Tibial nerve (tissue), 4 donors: ENCODE measurements at places on chromosomes 2 and 18.

- no peak for DNase-seq
- H3K27me3 ChIP-seq: no peaks in the 10 kb centered on the region
- H3K36me3 ChIP-seq: no peaks in the 10 kb centered on the region
- no peak overlapping the region for H3K4me3 ChIP-seq
- no peak overlapping the region for H3K27ac ChIP-seq
- no peaks in the 10 kb centered on the region for H3K4me1 ChIP-seq
These were observed 333.2 kb downstream of the SOX11 start for GRCh38 chr2:6025391-6025790.

DNA sequence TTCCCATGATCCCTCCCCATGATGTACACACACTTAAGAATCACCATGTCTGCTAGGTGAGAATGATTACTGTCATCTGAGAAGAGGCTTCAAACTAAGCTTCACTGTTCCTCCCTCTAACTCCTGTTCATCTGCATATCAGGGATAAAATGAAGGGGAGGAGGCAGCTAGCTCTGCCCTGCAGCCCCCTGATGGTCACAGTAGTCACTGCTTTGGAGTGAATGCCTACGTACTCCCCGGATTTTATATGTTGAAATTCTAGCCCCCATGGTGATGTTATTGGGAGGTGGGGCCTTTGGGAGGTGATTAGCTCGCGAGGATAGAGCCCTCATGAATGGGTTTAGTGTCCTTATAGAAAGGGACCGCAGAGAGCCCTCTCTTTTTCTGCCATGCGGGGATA, 156.4 kb downstream of the NCKAP5 start:
- H3K4me1 ChIP-seq: no peaks in the 10 kb centered on the region
- H3K36me3 ChIP-seq: no peaks in the 10 kb centered on the region
- H3K27ac ChIP-seq: no peak overlapping the region

DNA sequence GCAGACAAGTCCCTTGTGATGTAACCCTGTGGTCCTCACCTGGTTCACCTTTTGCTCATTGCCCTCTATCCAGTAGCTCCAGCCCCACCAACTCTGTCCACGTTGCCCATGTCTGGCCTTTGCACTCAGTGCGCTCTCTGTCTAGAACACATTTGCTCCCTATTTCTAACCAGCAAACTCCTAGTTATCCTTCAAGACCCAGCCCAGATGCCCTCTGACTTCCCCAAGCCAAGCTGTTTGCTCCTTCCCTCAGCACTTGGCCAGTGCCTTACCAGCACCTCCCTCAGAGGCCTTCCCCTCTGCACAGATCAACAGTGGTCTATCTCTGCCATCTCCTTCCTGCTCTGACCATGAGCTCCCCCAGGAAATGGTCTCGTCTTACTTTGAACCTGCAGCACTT, 137.7 kb downstream of the DYSF start:
- no peaks in the 10 kb centered on the region for H3K36me3 ChIP-seq
- DNase-seq: no peak
- H3K27me3 ChIP-seq: no peaks in the 10 kb centered on the region
- no peaks in the 10 kb centered on the region for H3K4me1 ChIP-seq
- H3K4me3 ChIP-seq: no peak overlapping the region

DNA sequence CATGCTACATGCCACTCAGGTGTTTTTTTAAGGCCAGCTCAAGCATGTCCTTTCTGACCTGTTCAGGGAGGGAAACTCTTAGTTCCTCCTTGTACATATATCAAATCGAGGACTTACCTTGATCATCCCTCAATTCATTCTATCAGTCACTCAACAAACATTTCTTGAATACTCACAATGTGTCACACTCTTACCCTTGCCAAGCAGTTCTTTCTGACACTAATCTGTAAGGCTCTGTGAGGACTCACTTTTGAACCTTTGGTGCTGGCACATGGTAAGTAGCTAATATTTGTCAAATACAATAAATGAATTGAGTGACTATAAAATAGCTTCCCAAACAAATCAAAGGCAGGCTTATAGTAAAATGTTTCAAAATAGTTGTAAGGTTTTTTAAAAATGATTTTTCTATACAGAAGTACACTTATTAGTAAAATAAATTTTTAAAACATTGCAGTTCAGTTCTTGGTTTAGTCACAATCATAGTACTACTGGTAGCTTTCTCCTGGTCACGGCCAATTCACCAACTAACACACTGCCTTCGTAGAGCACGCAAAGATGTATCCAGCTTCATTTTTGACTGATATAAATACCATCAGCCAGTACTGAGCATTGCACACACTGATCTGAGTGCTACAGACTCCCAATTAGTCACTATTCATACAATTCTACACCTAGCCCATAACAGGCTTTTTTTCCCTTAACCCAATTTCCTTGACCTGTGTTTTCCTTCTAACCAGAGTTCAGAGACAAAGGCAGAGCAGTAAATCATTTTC, 50.9 kb downstream of the ZEB2 start:
- no peaks in the 10 kb centered on the region for H3K27me3 ChIP-seq
- no peak overlapping the region for H3K4me3 ChIP-seq
- no peak for DNase-seq
- peaks cover 18% of the 10 kb centered on the region for H3K4me1 ChIP-seq
- H3K36me3 ChIP-seq: no peaks in the 10 kb centered on the region

- no peak overlapping the region for H3K4me3 ChIP-seq
- no peak overlapping the region for H3K27ac ChIP-seq
- H3K4me1 ChIP-seq: no peaks in the 10 kb centered on the region
- H3K36me3 ChIP-seq: no peaks in the 10 kb centered on the region
These were observed 23.0 kb downstream of the BZW1 start for GRCh38 chr2:200834701-200835100.

DNA sequence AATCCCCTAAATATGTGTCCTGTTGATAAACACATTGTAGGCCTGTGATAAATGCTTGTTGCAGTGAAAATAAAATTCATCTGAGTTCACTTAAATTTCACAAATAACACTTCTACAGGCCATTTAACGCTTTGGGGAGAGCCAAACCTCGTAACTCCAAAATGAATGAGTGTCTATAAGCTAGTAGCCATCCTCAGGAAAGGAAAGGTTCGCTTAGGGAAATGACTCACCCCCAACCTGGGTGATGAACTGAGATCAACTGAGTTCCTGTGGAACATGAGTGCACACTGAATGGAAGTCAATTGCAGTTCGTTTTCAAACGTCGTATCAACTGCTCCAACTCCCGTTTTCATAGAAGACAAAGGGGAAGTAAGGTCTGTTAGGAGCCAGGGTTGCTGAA, 527.6 kb upstream of the ID2 start:
- no peaks in the 10 kb centered on the region for H3K27me3 ChIP-seq
- H3K4me3 ChIP-seq: no peak overlapping the region
- no peaks in the 10 kb centered on the region for H3K36me3 ChIP-seq
- no peak for DNase-seq
- H3K27ac ChIP-seq: no peak overlapping the region

DNA sequence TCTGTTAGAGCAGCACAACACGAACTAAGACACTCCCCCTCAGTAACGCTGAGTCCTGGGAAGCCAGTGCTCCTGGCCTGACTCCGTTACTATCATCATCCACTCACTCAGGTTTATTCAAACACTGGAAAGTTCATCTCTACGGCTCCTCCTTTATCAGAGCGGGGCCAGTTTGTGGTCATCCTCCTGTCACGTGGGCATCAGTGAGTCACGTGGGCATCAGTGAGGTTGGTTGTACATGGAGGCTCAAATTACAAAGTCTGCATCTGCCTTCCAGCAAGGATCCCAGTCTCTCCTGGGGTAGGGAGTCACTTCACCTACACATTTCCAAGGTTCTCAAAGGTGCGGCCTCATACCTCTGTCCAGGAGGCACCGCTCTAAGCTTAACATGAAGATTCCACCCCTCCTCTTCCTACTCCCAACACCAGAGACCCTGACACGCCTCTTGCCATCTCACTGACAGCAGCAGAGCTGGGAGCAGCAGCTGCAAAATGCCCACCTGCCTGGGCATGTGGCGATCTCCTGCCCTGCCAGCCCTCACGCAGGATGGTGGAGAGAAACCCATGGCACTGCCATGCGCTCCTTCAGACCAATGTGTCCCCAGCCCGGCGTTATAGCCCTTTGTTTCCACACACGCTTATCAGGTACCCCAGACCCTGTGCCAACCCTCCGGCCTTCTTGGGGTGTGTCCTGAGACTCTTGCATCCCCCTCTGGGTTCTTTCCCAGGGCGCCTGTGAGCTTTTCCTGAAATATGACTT, 99.2 kb upstream of the PTPRM start:
- no peaks in the 10 kb centered on the region for H3K27me3 ChIP-seq
- no peak overlapping the region for H3K4me3 ChIP-seq
- H3K27ac ChIP-seq: no peak overlapping the region
- no peak for DNase-seq
- no peaks in the 10 kb centered on the region for H3K36me3 ChIP-seq

- no peaks in the 10 kb centered on the region for H3K36me3 ChIP-seq
- H3K4me3 ChIP-seq: no peak overlapping the region
- no peak overlapping the region for H3K27ac ChIP-seq
- H3K27me3 ChIP-seq: peaks cover 36% of the 10 kb centered on the region
- no peak for DNase-seq
These were observed 11.1 kb upstream of the MAPRE3 start for GRCh38 chr2:26959331-26959730.

GRCh38 chr18:54749291-54749690, 79.0 kb upstream of the RAB27B start:
- DNase-seq: no peak
- no peaks in the 10 kb centered on the region for H3K4me1 ChIP-seq
- no peak overlapping the region for H3K4me3 ChIP-seq
- H3K36me3 ChIP-seq: no peaks in the 10 kb centered on the region

GRCh38 chr2:3108105-3108504, 269.5 kb downstream of the EIPR1 start:
- no peaks in the 10 kb centered on the region for H3K36me3 ChIP-seq
- no peaks in the 10 kb centered on the region for H3K4me1 ChIP-seq
- H3K4me3 ChIP-seq: no peak overlapping the region
- no peak overlapping the region for H3K27ac ChIP-seq
- H3K27me3 ChIP-seq: no peaks in the 10 kb centered on the region
- DNase-seq: no peak

GRCh38 chr18:46518438-46518837, 138.6 kb downstream of the LOXHD1 start:
- no peaks in the 10 kb centered on the region for H3K4me1 ChIP-seq
- no peak overlapping the region for H3K4me3 ChIP-seq
- H3K27ac ChIP-seq: no peak overlapping the region
- no peaks in the 10 kb centered on the region for H3K36me3 ChIP-seq
- DNase-seq: no peak

GRCh38 chr18:49123431-49123830, 172.7 kb upstream of the SMAD7 start:
- H3K36me3 ChIP-seq: no peaks in the 10 kb centered on the region
- H3K4me3 ChIP-seq: no peak overlapping the region
- no peaks in the 10 kb centered on the region for H3K27me3 ChIP-seq
- H3K27ac ChIP-seq: no peak overlapping the region

GRCh38 chr2:45180779-45181178, 171.5 kb upstream of the SIX2 start:
- no peak for DNase-seq
- H3K4me1 ChIP-seq: no peaks in the 10 kb centered on the region
- H3K4me3 ChIP-seq: no peak overlapping the region
- no peaks in the 10 kb centered on the region for H3K36me3 ChIP-seq
- H3K27me3 ChIP-seq: no peaks in the 10 kb centered on the region

GRCh38 chr18:35750929-35751328, 169.4 kb downstream of the GALNT1 start:
- H3K36me3 ChIP-seq: no peaks in the 10 kb centered on the region
- no peak for DNase-seq

- no peaks in the 10 kb centered on the region for H3K36me3 ChIP-seq
- H3K27ac ChIP-seq: no peak overlapping the region
- no peak overlapping the region for H3K4me3 ChIP-seq
- H3K27me3 ChIP-seq: no peaks in the 10 kb centered on the region
- H3K4me1 ChIP-seq: no peaks in the 10 kb centered on the region
These were observed 452.1 kb downstream of the TMX3 start for GRCh38 chr18:68262690-68263294.

DNA sequence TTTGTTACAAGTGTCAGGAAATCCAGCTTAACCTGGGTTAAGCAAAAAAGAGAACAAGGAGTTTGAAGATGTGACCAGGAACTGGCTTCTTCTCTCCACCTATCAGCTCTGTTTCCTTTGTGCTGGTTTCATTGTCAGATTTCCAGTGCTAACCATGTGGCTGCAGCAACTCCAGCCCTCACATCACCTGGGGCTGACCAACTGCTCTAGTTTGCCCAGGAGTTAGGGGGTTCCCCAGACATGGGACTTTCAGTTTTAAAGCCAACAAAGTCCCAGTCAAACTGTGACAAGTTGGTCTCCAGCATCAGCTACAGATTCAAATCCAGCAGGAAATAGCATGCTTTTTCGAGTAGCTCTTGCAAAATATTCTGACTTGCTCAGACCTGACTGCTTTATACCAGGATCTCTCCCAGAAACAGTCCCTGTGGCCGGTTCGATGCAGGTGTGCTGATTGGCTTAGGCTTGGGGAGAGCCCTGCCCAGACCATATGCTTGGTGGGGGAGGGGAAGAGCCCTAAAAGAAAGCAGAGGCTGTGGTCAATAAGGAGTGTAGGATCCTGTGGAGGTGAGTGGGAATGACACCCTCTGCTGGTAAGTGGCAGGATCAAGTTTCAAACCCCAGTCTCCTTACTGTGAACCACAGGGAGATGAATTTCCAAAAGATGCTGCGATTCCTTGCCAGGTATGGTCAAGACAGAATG, 49.5 kb downstream of the KCNE4 start:
- no peaks in the 10 kb centered on the region for H3K27me3 ChIP-seq
- H3K27ac ChIP-seq: no peak overlapping the region
- DNase-seq: no peak
- no peak overlapping the region for H3K4me3 ChIP-seq
